PC-9 (cell line): ENCODE measurements at places on chromosomes 7 and 10. TPM values are rescaled to one million over a fixed set of nuclear protein-coding genes. Genes with fewer than 3 reads are reported as not detected.

DNA sequence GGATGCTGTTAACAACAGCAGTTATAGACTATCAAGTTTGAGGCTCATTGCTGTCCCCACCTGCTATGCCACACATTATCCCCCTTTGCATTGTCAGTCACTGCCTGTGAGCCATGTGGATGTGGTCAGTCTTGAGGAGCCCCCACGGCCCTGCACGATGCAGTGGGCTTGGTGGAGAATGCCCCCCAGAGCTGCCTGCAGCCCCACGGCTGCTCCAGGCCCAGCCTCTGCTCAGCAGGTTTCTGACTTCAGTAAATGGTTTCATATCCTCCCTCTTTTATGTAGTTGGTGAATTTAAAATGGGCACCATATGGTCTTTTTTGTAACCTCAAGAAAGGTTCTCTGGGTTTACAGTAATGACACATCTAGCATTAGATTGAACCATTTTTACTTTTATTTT is 164.1 kb downstream of the EBF3 start:
- H3K36me3 ChIP-seq, result no peaks in the 10 kb centered on the region
- no peak for DNase-seq
- no peak overlapping the region for H3K27ac ChIP-seq
- H3K4me1 ChIP-seq, result no peaks in the 10 kb centered on the region

GRCh38 chr7:137937202-137937560 is 64.7 kb downstream of the CREB3L2 start:
- peak; percentile 33 for DNase-seq
- no peak overlapping the region for H3K27ac ChIP-seq
- H3K27me3 ChIP-seq, result no peaks in the 10 kb centered on the region
- H3K36me3 ChIP-seq, result peaks cover 10% of the 10 kb centered on the region; the same call in 1 of the 2 replicates
- no peak overlapping the region for H3K4me3 ChIP-seq
- H3K4me1 ChIP-seq, result peaks cover 11% of the 10 kb centered on the region

DNA sequence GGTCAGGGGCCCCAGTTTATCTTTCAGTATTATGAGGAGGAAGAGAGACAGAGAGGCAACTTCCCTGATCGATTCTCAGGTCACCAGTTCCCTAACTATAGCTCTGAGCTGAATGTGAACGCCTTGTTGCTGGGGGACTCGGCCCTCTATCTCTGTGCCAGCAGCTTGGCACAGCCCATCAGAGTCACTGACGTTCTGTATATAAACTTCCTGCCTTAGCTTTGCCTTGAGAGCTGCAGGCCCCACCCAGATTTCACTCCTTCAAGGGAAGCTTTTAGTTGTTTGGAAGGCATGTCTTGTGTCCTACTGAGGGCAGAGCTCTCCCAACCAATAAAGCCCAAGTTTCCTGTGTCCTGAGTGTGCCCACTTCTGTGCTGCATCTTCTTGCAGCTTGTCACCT is 242.5 kb upstream of the PRSS58 start:
- H3K27me3 ChIP-seq, result no peaks in the 10 kb centered on the region
- no peak overlapping the region for H3K4me3 ChIP-seq
- no peaks in the 10 kb centered on the region for H3K36me3 ChIP-seq

GRCh38 chr10:114686013-114686412 is 27.9 kb upstream of the ABLIM1 start:
- H3K27me3 ChIP-seq, result no peaks in the 10 kb centered on the region
- no peaks in the 10 kb centered on the region for H3K36me3 ChIP-seq
- no peak overlapping the region for H3K4me3 ChIP-seq
- no peak overlapping the region for H3K27ac ChIP-seq

DNA sequence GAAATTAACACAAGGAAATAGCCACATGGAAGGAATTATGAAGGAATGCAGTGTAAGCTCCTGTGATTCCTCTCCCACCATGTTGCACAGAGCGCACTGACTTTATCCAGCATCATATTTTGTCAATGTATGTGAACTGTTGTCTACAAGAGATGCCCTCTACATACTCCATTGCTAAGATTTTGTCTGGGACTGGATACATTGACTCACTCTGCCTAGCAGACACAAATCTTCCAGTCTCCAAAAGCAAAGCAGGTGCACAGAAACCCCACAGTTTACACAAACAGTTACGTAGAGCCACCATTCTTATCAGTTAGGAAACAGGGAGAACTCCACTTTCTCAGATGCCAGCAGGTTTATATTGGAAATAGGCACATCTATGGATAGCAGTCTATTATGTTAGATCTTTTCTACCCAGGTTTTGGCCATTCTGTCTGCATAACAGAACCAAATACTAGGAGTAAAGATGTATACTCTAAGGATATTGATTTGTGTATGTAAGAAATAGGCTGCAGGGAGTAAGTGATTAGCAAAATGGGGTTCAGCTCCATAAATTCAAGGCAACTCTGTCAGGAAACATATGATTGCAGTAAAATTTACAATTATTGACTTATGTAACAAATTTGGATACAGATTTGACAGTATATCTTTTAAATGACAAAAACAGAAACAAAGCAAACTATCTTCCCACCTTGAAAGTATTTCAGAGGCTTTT is 1.5 kb downstream of the AKR1C2 start:
- peak overlapping the region; percentile 92 for H3K27ac ChIP-seq
- H3K4me3 ChIP-seq, result peak overlapping the region; percentile 83
- DNase-seq, result no peak
- no peaks in the 10 kb centered on the region for H3K27me3 ChIP-seq
- H3K36me3 ChIP-seq, result peaks cover 41% of the 10 kb centered on the region

- H3K4me1 ChIP-seq, result no peaks in the 10 kb centered on the region
- DNase-seq, result no peak
- H3K36me3 ChIP-seq, result no peaks in the 10 kb centered on the region
- no peak overlapping the region for H3K4me3 ChIP-seq
- H3K27me3 ChIP-seq, result peaks cover 24% of the 10 kb centered on the region
Measured at GRCh38 chr10:48798481-48799254, 114.0 kb downstream of the WDFY4 start.

- H3K36me3 ChIP-seq, result no peaks in the 10 kb centered on the region
- no peak overlapping the region for H3K4me3 ChIP-seq
- no peaks in the 10 kb centered on the region for H3K27me3 ChIP-seq
- no peaks in the 10 kb centered on the region for H3K4me1 ChIP-seq
- no peak for DNase-seq
Measured at GRCh38 chr7:105028004-105028403, 14.0 kb downstream of the KMT2E start.

- H3K27ac ChIP-seq, result no peak overlapping the region
- no peak for DNase-seq
Measured at GRCh38 chr7:27092819-27093110, 3.0 kb downstream of the HOXA1 start.

- no peak overlapping the region for H3K27ac ChIP-seq
- no peak for DNase-seq
- H3K27me3 ChIP-seq, result no peaks in the 10 kb centered on the region
- H3K4me3 ChIP-seq, result no peak overlapping the region
- H3K4me1 ChIP-seq, result no peaks in the 10 kb centered on the region
- 0 out of 2 replicates have a peak, but pooled peaks cover 4% of the 10 kb centered on the region for H3K36me3 ChIP-seq
Measured at GRCh38 chr10:75019370-75019769, 92.1 kb upstream of the SAMD8 start.

- H3K27me3 ChIP-seq, result no peaks in the 10 kb centered on the region
- no peak overlapping the region for H3K4me3 ChIP-seq
Measured at GRCh38 chr7:122520971-122521555, 177.9 kb downstream of the RNF133 start.

- H3K4me3 ChIP-seq, result no peak overlapping the region
- no peaks in the 10 kb centered on the region for H3K4me1 ChIP-seq
- no peak for DNase-seq
- H3K36me3 ChIP-seq, result no peaks in the 10 kb centered on the region
- no peaks in the 10 kb centered on the region; the same call in 1 of the 2 replicates for H3K27me3 ChIP-seq
Measured at GRCh38 chr10:43086321-43086942, 9.6 kb downstream of the RET start.

DNA sequence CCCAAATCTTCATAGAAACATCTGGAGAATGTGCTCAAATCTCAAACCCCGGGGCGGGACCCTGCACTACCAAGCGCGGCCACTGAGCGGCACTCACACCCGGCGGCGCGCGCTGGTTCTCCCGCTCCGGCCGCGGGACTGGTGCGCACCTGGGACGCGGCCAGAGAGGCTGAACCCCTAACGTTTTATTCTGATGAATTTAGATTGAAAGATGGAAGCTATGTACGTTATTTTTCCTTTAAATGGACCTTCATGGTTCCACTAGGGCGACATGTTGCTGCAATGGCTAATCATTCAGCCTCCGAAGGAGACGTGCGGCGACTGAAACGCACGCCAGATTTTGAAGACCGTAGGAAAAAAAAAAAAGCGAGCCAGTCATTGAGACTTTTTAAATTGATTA is 107.0 kb upstream of the INSIG1 start:
- H3K4me1 ChIP-seq, result 0 out of 2 replicates have a peak, but pooled peaks cover 5% of the 10 kb centered on the region
- DNase-seq, result no peak
- H3K4me3 ChIP-seq, result no peak overlapping the region
- no peaks in the 10 kb centered on the region for H3K36me3 ChIP-seq
- H3K27me3 ChIP-seq, result peaks cover 49% of the 10 kb centered on the region

- peak; percentile 39 for DNase-seq
- no peak overlapping the region for H3K4me3 ChIP-seq
- no peaks in the 10 kb centered on the region for H3K36me3 ChIP-seq
- no peaks in the 10 kb centered on the region for H3K27me3 ChIP-seq
- peaks cover 6% of the 10 kb centered on the region for H3K4me1 ChIP-seq
- no peak overlapping the region for H3K27ac ChIP-seq
Measured at GRCh38 chr10:92208736-92209135, 82.1 kb downstream of the CPEB3 start.

- H3K27ac ChIP-seq, result no peak overlapping the region
- H3K27me3 ChIP-seq, result peaks cover 11% of the 10 kb centered on the region; the same call in 1 of the 2 replicates
- no peaks in the 10 kb centered on the region for H3K36me3 ChIP-seq
- no peak for DNase-seq
- H3K4me3 ChIP-seq, result no peak overlapping the region
Measured at GRCh38 chr10:78312197-78313047, 278.8 kb downstream of the RPS24 start.

- H3K27ac ChIP-seq, result no peak overlapping the region
- H3K4me3 ChIP-seq, result no peak overlapping the region
- no peaks in the 10 kb centered on the region for H3K4me1 ChIP-seq
- H3K27me3 ChIP-seq, result no peaks in the 10 kb centered on the region
- DNase-seq, result no peak
- no peaks in the 10 kb centered on the region for H3K36me3 ChIP-seq
Measured at GRCh38 chr10:8803992-8804391, 749.5 kb downstream of the GATA3 start.

DNA sequence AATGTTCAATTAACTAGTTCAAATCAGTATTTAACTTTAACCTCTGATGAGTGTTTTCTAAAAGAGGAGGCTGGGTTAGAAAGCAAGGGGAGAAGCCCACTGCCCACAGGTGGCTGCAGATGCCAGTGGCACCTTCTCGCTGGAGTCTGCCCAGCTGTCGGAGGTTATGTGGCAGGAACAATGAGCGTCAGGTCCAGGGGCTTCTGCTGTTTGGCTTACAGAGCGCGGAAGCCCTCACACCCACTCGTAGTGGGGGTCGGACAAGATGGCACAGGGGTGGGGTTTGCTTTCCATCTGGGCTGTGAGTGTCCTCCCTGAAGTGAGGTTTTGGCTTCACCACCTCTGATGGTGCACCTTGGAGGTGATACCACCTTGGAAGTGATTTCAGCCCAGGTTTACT is 8.5 kb downstream of the DYNC2I1 start:
- no peak overlapping the region for H3K4me3 ChIP-seq
- DNase-seq, result no peak
- peak overlapping the region; percentile 62; the same call in 1 of the 2 replicates for H3K27ac ChIP-seq
- H3K4me1 ChIP-seq, result peaks cover 15% of the 10 kb centered on the region

GRCh38 chr7:158649279-158649678 is 55.3 kb downstream of the NCAPG2 start:
- no peak overlapping the region for H3K4me3 ChIP-seq
- H3K27ac ChIP-seq, result peak overlapping the region; percentile 73
- peaks cover 19% of the 10 kb centered on the region for H3K4me1 ChIP-seq
- peak; percentile 94 for DNase-seq
- H3K36me3 ChIP-seq, result peaks cover 19% of the 10 kb centered on the region

- H3K27me3 ChIP-seq, result no peaks in the 10 kb centered on the region
- peak overlapping the region; percentile 83 for H3K27ac ChIP-seq
- H3K4me3 ChIP-seq, result 0 out of 2 replicates have a peak overlapping the region, but pooled peaks have one; percentile 5
- H3K4me1 ChIP-seq, result peaks cover 39% of the 10 kb centered on the region
- peak; percentile 5 for DNase-seq
- peaks cover 30% of the 10 kb centered on the region for H3K36me3 ChIP-seq
Measured at GRCh38 chr10:50362547-50363125, 111.3 kb upstream of the ASAH2 start.

DNA sequence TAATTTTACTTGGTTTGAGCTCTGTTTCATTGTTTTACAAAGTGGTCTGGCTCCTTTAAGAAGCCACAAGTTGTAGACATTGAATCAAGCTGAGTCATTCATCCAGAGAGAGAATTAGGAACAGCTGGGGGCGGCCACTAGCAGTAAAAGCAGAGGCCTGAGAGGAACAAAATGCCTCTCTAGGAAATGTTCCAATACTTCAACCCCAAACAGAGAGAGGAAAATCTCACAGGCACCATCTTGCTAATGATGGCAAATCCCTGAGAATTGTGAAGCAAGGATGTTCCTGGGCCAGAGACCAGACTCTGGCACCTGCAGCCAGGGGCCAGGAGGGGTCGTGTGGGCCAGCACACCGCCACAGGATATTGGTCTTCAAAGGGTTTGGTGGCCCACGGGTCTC is 26.5 kb upstream of the TRIL start:
- no peaks in the 10 kb centered on the region for H3K27me3 ChIP-seq
- peaks cover 28% of the 10 kb centered on the region for H3K4me1 ChIP-seq
- DNase-seq, result no peak
- H3K27ac ChIP-seq, result no peak overlapping the region
- H3K36me3 ChIP-seq, result no peaks in the 10 kb centered on the region

DNA sequence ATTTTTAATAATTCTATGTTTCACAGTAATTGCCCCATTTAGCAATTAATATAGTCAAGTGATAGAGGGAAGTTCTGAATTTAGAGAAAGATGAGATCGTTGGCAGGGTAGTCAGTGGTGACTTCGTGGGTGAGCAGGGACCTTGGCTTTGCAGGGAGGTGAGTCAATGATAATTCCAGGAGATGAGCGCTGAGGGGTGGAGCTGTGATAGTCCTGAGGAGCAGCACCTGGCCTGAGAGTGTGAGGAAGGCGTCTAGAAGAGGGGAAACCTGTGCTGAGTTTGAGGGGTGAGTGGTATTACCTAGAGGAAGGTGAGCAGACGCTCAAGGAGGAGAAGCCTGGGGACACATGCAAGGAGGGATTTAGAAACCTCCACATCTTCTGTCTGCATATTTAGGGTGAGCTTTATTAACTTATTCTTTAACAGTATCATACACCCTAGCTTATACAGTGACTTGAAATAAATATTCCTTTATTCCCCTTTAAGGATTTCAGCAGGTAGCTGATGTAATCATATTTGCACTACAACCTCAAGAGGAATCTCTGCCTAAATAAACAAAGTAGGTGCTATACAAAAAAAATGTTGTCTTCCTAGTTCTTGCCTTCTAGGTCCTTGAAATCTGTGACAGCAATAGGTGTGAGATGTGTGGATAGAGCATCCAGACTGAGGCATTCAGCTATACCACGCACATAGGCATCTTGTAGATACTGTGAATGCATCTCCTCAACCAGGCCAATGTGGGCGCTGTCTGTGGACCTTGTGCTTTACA is 2.1 kb upstream of the TRIL start:
- H3K4me3 ChIP-seq, result no peak overlapping the region
- no peaks in the 10 kb centered on the region for H3K36me3 ChIP-seq
- DNase-seq, result peak; percentile 83
- peak overlapping the region; percentile 24; the same call in 1 of the 2 replicates for H3K27ac ChIP-seq

Gene SPDYE1
- total RNA-seq, result not detected in 2 replicates

Gene CLCN1
- total RNA-seq, result 0.15 TPM in 1 of 2 replicates, not detected in the other

Gene ZNF735
- not detected in 2 replicates for total RNA-seq

Gene ADCYAP1R1
- total RNA-seq, result not detected in 2 replicates

Gene TAF3
- 7.2 and 7.7 TPM in 2 replicates for total RNA-seq

Gene CXCL12
- not detected in 2 replicates for total RNA-seq

Gene PAX4
- not detected in 2 replicates for total RNA-seq

Gene ADIRF
- 51.0 and 72.8 TPM in 2 replicates for total RNA-seq

Gene CYP3A5
- 2.0 and 3.2 TPM in 2 replicates for total RNA-seq

Gene PNLIPRP2
- total RNA-seq, result not detected in 2 replicates
